ENCODE measurements at places on chromosomes 4 and X. TPM values are rescaled to one million over a fixed set of nuclear protein-coding genes. Genes with fewer than 3 reads are reported as not detected.

Gene RPS6KA6
- total RNA-seq = 6.8 TPM

Gene FAM114A1
- 507 TPM for total RNA-seq

Gene GPR50
- total RNA-seq = not detected

GRCh38 chr4:156113138-156113765 is 159.6 kb upstream of the CTSO start:
- no peak for DNase-seq

- DNase-seq = no peak
These were observed 6.3 kb downstream of the AFP start for GRCh38 chr4:73442275-73442674.

All from IMR-90 (cell line).